Omental fat pad (tissue), 4 donors: ENCODE measurements at places on chromosomes 7 and 10.

DNA sequence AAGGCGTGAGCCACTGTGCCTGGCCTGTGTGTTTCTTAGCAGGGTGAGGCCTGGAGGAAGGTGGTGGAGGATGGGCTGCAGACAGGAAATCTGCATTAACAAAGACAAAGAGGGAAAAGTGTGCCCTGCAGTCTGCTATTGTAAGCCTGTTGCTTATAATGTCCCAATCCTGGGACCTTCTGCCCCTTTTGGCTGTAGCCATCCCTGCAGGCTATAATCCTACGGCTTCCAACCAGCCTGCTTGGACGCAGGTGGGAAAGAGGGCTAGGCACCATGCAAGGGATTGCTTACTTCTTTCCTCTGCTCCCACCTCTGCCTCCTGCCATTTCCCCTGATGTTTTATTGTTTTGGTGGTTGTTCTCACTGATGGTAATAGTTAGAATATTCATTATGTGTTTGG is 434.3 kb downstream of the PLXNA4 start:
- DNase-seq = no peak

DNA sequence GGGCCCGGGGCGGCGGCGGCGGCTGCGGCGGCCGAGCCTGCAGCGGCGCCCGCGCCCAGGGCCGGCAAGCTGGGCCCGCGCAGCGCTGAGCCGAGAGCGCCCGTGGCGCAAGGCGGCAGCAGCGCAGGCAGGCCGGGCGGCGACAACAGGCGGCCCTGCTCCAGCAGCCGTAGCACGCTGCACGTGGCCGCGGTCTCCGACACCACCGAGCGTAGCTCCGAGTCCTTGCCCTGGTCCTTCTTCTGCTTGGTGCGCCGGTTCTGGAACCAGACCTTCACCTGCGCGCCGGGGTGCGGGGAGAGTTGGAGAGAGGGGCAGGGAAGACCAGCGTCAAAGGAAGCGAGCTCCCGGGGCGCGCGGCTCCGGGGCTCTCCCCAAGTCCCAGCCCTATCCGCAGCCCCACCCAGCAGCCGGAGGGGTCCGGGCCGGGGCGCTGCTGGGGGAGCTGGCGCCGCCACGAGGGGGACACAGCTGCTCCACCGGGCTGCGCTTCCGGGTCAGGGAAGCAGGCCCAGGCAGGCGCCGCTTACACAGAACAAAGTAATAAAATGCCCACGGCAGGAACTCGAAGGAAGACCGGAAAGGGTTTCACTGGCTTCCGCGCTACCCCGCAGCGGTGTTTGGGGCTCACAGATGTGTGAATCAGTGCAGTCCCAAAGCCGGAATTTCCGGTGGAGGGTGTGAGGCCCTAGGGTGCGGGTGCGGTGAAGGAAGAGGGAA is 3.6 kb downstream of the VAX1 start:
- DNase-seq = no peak

DNA sequence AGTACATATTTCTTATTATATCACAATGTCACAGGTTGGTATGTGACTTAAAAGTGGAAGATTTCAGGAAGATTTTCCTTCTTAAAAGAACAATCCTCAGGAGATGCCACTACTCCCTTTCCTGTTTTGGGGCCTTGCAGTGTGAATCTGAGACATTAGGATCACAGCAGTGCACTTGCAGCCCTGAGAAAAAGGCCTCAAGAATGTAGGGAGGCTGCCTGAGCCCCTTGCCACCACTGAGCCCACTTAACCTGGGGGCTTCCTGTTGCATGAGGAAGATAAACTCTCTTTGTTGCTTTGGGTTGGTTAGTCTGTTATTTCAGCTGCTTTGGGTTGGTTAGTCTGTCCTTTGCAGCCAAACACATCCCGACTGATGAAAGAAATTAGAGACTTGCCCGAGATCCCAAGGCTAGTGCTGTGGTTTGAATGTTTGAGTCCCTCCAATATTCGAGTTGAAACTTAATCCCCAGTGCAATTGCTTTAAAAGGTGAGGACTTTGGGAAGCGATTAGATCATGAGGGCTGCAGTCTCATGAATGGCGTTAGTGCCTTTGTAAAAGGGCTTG is 151.3 kb upstream of the SP4 start:
- DNase-seq = no peak

GRCh38 chr7:38831259-38831996 is 77.6 kb downstream of the VPS41 start:
- DNase-seq = no peak

DNA sequence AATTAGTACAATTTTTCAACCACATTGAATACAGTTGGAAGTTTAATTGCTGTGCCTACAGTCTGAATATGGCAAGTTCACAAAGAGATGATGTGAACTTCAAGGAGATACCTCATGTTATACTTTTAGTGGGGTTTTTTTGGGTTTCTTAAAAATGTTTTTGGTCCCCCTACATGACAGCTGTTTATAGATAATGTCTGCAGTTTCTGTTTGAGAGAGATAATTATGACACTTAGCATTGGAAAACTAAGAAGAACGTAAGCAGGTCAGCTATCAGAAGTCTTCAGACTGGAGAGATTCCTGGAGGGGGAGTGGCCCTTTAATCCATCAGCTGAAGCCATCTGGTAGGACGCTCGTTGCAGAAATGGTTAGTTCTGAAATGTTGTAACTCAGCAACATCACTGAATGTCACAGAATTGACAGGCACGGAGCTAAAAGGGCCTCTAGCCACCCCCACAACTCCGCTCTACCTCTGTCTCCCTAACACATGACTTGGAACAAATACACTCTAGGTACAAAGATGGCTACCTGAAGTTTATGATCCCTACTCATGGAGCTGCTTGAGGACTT is 29.0 kb downstream of the TIMM23 start:
- DNase-seq = no peak

- no peak for DNase-seq
These were observed 65.3 kb downstream of the PDIA4 start for GRCh38 chr7:148962823-148963582.

- DNase-seq = no peak
These were observed 46.0 kb downstream of the CDC123 start for GRCh38 chr10:12241810-12242529.

DNA sequence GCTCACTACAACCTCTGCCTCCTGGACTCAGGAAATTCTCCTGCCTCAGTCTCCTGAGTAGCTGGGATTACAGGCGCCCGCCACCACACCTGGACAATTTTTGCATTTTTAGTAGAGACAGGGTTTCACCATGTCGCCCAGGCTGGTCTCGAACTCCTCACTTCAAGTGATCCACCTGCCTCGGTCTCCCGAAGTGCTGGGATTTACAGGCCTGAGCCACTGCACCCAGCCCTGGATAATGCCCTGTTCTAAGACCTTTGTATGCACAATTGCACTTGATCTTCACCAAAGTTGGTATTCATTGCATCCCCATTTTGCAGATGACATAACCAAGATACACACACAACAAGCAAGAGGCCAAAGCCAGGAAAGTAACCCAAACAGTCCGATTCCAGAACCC is 97.7 kb upstream of the CARD11 start:
- DNase-seq = no peak

- DNase-seq = no peak
These were observed 114.6 kb downstream of the DNAJC1 start for GRCh38 chr10:21888959-21889358.

GRCh38 chr7:116525298-116525912 is 569 bp downstream of the CAV1 start:
- no peak for DNase-seq

GRCh38 chr7:43495572-43495971 is 87.3 kb upstream of the STK17A start:
- DNase-seq = no peak

- no peak for DNase-seq
These were observed 806.2 kb downstream of the CNTNAP2 start for GRCh38 chr7:146922782-146923181.

- no peak for DNase-seq
These were observed 1182.0 kb downstream of the CNTNAP2 start for GRCh38 chr7:147298611-147299043.

DNA sequence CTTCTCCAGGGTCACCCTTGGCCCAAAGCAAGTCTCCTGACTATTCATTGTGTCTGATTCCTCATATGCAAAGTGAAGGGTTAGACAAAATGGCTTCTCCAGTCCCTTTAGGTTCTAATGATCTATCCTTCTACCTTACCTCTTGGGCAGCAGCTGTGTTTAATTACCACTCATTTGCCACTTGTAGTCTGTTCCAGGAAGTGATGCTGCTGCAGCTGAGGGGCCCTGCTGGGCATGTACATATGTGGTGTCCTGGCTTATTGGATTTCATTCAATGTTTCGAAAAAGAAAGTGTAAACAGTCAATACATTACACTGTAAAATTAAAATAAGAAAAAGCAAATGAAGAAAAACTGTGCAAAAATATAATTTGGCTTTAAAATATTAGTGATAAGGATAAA is 36.6 kb downstream of the SCIN start:
- DNase-seq = no peak

DNA sequence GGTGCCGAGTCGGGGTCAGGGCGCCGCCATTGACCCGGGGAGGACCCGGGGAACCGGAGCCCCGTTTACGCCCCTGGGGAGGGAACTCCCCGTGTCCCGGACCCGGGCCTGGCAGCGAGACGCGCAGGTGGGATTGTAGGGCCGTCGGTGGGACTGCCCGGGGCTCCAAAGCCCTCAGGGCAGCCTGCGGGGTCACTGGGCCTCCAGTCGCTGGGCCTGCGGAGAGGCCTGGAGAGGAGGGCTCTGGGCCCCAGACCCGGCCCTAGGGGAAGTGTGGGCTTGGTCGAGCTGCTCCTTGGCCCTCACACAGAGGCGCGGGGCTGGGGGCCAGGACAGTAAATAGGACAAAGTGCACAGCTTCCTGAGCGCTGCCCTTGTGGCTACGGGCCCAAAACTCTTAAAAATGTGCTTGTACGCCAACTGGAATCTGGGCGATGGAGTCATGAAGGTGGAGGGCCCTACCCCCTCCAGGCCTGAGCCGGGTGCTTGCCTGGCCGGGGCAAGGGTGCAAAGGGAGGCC is 657 bp downstream of the ECHDC3 start:
- no peak for DNase-seq

DNA sequence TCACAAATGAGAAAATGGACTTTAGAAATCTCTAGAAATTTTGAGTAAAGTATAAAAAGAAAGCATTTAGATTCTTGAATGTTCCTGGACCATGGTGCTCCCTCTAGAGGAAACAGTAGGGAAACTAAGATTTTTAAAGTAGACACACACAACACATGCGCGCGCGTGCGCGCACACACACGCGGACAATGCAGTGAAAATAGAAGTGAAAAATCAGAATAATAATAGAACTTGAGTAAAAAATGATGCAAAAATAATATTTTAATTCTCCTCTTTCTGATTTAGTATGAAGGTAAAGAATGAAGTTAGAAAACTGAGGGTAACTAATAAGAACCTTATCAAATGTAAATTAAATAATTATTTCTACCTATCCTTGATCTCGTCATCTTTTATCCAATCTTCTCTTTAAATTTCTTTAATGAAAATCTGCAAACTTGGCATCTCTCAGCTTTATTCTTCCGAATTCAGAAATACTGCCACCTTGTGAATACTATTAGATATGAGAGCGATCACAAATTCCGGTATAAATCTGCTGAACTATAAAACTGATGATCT is 117.0 kb upstream of the AMPH start:
- DNase-seq = no peak

DNA sequence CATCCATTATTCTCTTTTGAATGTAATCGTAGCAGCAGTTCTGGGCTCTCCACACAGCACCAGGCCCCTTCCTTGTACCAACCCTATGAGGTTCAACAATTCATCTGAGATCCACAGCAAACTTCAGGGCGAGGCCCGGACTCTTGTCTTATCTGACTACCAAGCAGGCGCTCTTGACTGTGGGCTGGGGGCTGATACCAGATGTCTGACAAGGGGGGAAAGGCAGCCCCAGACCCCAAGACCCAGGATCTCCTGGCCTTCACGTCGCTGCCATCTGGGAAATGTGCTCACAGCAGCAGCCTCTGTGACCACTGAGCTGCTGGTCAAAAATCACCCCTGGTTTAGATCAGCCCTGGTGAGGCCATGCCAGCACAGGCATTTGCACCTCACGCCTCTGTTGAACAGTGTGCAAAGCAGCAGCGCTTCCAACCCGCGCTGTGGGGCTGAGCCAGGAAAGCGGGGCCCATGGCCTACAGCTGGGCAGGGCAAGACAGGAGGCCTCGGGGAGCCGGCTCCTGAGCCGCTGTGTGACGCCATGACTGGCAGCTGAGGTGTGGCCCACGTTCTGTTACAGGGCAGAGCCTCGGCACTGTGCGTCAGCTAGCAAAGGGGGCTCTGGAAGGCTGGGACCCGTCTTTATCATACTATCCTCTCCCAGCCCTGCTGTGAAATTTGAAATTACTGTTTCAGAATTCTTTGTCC is 143.9 kb downstream of the PAXIP1 start:
- DNase-seq = no peak

- no peak for DNase-seq
These were observed 15.1 kb downstream of the GPR26 start for GRCh38 chr10:123681285-123681684.

DNA sequence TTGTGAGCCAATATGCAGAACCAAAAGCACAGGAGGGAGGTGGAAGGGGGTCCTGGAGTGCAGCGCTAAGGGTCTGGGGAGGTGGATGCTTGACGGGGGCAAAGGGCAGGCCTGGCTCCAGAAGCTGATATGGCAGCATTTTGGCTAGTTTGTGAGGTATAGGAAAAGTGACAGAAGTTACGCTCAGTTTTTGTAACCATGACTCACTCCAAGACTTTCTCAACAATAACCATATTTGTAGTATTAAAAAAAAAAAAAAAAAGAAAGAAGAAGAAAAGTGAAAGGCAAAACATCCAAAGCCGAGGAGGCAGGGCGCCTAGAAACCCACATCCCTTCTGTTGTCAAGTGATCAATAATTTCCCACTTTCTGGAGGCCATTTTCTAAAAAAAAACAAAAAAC is 92.3 kb downstream of the RNF216 start:
- no peak for DNase-seq

DNA sequence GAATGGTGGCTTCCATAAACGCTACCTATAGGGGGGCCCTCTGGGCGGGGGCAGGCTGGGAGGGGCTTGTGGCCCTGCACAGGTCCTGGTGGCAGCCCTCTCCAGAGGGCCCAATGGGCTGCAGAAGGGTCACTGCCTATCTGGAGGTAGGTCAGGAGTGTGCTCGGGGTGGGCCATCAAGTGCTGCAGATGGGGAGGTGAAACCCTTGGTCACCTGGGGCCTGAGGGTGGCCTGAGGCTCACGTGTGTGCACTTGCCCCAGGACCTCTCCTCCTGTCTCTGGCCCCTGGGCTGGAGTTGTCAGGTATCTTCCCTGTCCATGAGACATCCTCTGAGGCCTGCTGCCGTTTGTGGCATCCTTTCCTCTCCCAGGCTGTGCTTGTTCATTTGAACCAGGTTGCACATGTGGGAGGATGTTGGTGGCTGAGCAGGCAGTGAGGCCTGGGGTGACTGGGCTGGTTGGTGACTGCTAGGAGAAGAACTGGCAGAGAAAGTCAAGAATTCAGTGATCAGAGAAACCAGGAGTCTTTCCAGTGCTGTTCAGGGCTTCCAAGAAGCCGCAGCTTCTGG is 21.1 kb upstream of the SH2D4B start:
- DNase-seq = no peak

DNA sequence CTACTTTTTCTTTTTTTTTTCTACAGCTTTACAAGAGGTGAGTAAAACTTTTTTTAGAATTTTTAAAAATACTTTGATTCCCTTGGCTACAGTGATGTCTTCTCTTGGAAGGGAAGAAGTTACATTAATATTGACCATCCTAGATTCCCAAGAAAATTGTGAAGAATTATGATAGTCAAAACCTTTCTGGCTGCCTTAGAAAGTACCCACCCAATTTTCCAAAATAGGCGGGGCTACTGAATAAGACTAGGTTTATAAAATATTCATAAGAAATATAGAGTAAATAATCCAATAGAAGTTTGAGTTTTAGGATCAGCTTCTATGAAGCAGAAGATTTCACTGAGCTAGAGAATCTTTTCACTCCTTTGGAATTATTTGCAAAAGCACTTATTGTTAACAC is 3.0 kb downstream of the COL1A2 start:
- DNase-seq = no peak
